ENCODE measurements at places on chromosomes 1 and 21.

DNA sequence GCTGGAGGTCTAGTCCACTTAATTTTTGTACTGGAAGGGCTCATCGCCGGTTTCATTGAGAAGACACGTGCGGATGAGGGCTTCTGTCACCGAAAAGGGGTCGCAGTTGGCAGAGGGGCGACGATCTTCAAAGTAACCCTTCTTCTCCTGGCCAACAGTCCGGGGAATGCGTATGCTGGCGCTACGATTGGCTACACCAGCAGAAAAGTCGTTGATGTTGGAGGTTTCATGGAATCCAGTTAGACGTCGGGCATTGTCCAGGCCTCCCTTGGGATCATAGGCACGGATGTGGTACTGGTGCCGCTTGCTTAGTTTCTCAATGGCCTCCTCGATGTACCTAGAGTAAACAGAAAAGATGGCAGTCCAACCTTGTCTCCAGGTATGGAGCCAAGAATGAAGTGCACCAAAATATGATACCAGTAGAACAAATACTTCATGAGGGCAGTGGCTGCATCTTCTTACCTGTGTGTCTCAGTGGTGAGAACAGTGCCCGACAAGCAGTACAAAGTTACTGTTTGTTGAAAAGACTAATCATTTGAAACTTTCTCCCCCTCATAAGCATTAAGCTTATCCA is 7.1 kb downstream of the GLUL start:
- DNase-seq: no peak

GRCh38 chr1:82391712-82392111 is 591.0 kb downstream of the ADGRL2 start:
- DNase-seq: no peak

GRCh38 chr1:164641353-164641730 is 82.4 kb downstream of the PBX1 start:
- no peak for DNase-seq

- peak; percentile 78 for DNase-seq
These were observed 245.1 kb downstream of the PTBP2 start for GRCh38 chr1:96966536-96967138.

DNA sequence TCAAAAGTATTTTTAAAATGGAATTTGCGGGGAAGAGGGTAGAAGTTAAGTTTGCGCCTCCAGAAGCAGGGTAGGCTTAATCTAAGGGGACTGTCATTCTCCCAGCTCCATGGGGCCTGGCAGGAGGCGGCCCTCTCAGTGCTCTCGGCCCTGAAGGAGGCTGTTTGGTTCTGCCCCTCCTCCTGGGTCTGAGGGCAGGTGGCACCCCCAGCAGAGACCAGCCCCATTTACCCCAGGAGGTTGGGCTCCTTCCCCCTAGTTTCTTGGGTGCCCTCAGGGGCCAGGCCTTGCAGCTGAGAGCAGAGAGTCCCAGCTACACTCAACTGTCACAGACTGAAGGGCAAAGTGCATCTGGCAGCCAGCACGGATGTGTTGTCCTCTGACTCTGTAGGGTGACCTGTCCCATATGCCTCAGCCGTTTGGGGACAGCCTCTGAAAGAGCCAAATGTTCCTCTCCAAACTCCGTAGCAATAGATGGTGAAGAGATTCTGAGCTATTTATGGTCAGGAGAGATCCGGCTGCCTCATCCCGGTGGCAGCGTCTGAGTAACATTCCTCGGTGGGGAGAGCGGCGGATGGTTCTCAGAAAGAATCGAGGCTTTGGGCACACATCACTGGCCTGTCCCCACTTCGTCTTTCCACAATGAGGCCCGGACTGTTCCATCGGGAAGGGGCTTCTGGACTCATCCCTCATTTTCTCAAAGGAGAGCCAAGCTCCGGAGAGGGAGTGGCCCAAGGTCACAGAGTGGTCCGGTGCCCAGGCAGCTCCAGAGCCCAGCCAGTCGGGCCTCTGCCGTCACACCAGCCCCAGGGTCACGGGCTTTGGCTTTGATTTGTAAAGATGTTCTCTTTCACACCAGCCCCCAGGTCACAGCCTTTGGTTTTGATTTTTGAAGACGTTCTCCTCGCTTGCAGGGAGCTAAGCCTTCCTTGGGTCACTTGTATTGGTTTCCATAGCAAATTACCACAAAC is 424.2 kb upstream of the VAMP3 start:
- no peak for DNase-seq

- DNase-seq: no peak
These were observed 131.5 kb upstream of the LMO4 start for GRCh38 chr1:87197156-87197555.

GRCh38 chr1:155000411-155000725 is 2.2 kb upstream of the ZBTB7B start:
- no peak for DNase-seq

DNA sequence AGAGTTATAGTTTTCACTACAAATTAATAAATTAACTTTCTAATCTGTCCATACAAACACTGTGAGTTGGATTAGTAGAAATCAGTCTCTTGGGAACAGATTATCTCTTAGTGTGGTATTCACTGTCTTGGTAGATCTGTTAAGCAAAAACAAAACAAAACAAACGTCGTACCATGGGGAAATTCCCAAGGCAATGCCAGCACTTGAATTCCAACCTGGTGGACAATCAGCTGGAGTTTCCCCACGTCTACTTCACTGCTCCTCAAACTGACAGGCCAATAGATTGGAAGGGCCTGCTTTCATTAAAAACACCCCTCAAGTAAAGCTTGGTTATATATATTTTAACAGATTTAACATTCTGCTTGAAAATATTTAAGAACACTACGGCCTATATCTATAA is 31.9 kb downstream of the GDAP2 start:
- DNase-seq: no peak

DNA sequence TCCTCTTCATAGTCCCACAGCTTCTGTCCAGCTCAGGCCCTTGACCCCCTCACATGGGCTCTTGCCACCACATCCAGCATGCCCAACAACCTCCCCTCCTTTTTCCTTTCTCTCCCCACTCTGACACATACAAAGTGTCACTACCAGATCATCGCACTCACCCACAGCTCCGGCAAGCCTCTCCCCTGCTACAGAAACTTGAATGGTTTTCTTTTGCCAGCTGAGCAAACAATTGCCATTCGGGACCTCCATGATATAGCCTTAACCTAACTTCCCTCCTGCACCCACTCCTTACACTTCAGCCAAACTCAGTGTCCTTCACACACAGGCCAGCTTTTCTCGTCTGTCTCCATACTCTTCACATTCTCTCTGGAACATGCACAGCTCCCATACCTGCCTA is 43.3 kb downstream of the MAB21L3 start:
- DNase-seq: no peak

GRCh38 chr1:155871390-155871789 is 12.0 kb downstream of the SYT11 start:
- DNase-seq: peak; percentile 54

DNA sequence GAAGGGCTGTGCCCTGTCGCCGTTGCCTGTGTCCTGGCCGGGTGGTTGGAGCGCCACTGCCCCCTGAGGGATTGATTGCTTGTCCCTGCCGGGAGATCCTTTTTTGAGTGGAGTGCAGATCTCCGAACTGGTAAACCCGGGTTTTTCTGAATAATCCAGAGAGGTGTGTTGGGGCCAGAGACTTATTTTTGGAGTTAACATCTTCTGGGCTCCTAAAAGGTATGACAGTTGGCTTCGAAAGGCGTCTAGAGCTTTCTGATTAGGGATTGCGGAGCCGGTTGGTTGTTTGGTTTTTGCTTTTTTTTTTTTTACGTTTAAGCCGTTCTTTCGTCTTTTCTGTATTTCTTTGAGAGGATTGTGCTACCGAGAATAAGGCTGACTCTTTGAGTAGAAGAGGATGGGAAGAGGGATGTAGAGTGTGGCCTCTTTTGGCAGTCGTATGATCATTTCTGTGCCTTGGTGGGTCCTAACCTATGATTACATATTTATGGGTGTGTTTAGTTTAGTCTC is 756 bp downstream of the RLF start:
- DNase-seq: no peak

GRCh38 chr1:245168086-245168485 is 13.3 kb downstream of the KIF26B start:
- no peak for DNase-seq

- DNase-seq: peak; percentile 49
These were observed 31.4 kb downstream of the PLPP3 start for GRCh38 chr1:56547977-56548376.
